ENCODE measurements at places on chromosomes 4 and X. TPM values are rescaled to one million over a fixed set of nuclear protein-coding genes. Genes with fewer than 3 reads are reported as not detected.

Gene GAGE12F
- not detected for total RNA-seq

Gene RFC1
- 64.7 TPM for total RNA-seq

Gene CT83
- total RNA-seq, result not detected

DNA sequence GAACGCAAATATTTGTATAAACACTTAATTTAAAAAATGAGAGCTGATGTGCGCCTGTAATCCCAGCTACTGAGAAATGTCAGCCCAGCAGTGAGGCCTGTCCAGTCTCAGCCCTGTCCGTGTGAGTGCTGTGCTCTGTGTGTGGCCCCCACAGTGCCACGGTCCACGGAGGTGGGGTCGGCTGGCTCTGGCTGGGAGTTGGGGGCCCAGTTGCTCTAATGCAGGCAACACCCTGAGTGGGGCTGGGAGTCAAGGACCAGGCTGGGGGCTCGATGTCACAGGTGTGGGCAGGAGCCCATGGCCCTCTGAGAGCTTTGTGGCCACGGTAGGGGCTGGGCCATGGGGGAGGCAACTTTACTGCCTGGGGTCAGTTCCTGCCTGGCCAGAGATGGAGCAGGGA is 12.8 kb downstream of the PCGF3 start:
- no peak overlapping the region for H3K4me3 ChIP-seq
- H3K27ac ChIP-seq, result no peak overlapping the region
- H3K36me3 ChIP-seq, result peaks cover 36% of the 10 kb centered on the region

GRCh38 chr4:1385373-1386340 is 20.6 kb downstream of the NKX1-1 start:
- no peak for DNase-seq
- no peaks in the 10 kb centered on the region for H3K4me1 ChIP-seq
- peaks cover 10% of the 10 kb centered on the region for H3K36me3 ChIP-seq

- H3K27ac ChIP-seq, result no peak overlapping the region
- no peaks in the 10 kb centered on the region for H3K36me3 ChIP-seq
- no peak overlapping the region for H3K4me3 ChIP-seq
- H3K4me1 ChIP-seq, result no peaks in the 10 kb centered on the region
- DNase-seq, result no peak
These were observed 672.8 kb downstream of the PCDH7 start for GRCh38 chr4:31392923-31393322.

- H3K4me3 ChIP-seq, result no peak overlapping the region
- no peaks in the 10 kb centered on the region for H3K4me1 ChIP-seq
- no peak overlapping the region for H3K27ac ChIP-seq
- H3K36me3 ChIP-seq, result no peaks in the 10 kb centered on the region
- peaks cover 30% of the 10 kb centered on the region for H3K27me3 ChIP-seq
- DNase-seq, result no peak
These were observed 3.6 kb downstream of the CWH43 start for GRCh38 chr4:48989461-48990203.

DNA sequence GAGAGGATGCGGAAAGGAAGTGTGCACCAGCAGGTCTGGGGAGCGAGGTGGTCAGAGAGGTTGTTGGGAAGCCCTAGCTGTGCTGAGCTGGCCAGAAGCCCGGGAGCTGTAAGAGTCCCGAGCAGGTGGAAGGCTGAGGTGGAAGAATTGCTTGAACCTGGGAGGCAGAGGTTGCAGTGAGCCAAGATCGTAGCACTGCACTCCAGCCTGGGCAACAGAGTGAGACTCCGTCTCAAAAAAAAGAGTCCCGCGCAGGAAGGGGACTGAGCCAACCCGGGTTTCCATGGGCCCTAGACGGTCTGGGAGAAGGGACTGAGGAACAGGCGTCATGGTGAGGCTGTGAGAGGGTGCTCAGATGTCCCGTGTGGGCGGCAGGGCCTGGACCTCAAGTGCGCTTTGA is 12.7 kb upstream of the FGFR3 start:
- no peak for DNase-seq
- no peaks in the 10 kb centered on the region for H3K36me3 ChIP-seq
- no peaks in the 10 kb centered on the region for H3K27me3 ChIP-seq
- no peak overlapping the region for H3K27ac ChIP-seq
- no peak overlapping the region for H3K4me3 ChIP-seq
- H3K4me1 ChIP-seq, result no peaks in the 10 kb centered on the region

GRCh38 chr4:77465271-77465670 is 140.3 kb upstream of the CXCL13 start:
- no peak for DNase-seq
- no peak overlapping the region for H3K4me3 ChIP-seq
- H3K4me1 ChIP-seq, result peaks cover 8% of the 10 kb centered on the region
- H3K27ac ChIP-seq, result no peak overlapping the region
- peaks cover 16% of the 10 kb centered on the region for H3K27me3 ChIP-seq

DNA sequence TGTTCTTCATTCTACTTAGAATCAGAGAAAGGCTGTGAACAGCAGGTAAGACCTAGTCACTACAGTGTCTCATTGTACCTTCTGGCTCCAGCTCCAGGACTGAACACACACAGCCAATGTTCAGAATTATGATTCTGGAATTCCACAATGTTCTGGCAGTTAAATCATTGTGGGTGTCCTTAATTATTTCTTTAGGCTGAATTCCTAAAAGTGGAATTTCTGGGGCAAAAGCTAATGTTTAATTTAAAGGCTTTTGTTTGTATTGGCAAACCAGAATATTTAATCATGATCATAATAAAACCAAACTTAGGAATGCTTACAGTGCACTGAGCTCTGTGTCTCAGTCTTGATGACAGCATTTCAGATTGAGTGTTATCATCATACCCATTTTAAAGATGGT is 67.0 kb upstream of the FAT1 start:
- H3K27ac ChIP-seq, result no peak overlapping the region
- H3K36me3 ChIP-seq, result no peaks in the 10 kb centered on the region
- H3K4me3 ChIP-seq, result no peak overlapping the region

DNA sequence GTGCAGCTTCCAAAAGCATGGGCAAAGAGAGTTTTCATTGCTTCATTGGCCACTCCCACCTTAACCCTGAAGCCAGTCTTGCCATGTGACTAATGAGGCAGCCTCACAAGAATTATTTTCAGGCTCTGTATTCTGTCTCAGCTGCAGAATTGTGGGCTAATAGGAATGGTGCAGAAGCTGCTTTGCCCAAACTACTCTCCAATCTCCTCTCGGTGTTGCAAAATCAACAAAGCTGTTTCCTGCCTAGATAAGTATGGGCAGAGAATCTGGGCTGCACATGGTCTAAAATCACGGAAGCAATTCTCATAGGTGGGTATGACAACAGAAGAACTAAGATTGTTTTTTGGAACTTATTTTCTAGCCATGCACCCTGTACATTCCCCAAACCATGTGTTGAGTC is 31.4 kb downstream of the PPP1R2C start:
- no peaks in the 10 kb centered on the region for H3K27me3 ChIP-seq
- no peaks in the 10 kb centered on the region for H3K36me3 ChIP-seq
- H3K4me3 ChIP-seq, result no peak overlapping the region
